Hindlimb muscle (tissue), 1 donor: ENCODE measurements at places on chromosomes 1 and 21.

DNA sequence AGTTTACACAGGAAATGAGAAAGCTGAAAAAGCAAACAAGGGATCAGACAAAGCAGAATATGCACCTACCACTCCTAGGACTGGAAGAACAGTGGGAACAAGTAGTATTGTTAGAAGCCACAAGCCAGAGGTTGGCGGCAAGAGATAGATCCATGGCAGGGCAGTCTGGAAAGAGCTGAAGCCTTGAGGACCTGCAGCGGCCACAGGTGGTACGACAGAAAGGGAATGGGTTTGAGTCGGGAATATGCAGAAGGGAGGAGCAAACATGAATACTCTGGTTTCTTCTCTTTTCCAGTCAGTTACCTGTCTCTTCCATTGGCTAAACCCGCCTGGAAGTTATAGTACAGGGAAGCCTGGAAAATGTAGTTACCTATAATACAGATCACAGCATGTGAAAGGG, 3.9 kb upstream of the PCNX2 start:
- no peak for DNase-seq

GRCh38 chr1:154859786-154860155, 10.3 kb downstream of the KCNN3 start:
- DNase-seq, result no peak

DNA sequence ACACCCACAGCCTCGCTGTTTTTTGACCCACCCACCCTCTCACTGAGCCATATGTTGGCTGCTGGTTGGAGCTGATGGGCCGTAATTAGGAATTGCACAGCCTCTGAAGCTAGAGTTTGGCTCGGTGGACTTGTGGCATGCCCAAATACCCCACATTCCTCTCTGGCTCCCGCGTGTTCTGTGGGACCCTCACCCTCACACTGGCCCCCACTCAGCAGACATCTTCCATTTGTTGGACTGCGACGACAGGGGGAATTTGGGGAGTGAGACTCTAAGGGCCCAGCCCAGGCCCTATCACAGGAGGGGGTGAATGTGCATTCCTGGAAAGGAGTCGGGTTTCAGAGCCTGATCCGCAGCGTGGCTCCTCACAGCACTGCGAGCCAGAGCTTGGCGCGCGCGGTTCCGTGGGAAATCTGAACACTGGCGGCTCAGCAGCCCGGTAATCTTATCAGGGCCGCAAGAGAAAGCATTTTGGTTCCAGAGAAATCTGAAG, 5.2 kb downstream of the RCSD1 start:
- DNase-seq, result no peak

DNA sequence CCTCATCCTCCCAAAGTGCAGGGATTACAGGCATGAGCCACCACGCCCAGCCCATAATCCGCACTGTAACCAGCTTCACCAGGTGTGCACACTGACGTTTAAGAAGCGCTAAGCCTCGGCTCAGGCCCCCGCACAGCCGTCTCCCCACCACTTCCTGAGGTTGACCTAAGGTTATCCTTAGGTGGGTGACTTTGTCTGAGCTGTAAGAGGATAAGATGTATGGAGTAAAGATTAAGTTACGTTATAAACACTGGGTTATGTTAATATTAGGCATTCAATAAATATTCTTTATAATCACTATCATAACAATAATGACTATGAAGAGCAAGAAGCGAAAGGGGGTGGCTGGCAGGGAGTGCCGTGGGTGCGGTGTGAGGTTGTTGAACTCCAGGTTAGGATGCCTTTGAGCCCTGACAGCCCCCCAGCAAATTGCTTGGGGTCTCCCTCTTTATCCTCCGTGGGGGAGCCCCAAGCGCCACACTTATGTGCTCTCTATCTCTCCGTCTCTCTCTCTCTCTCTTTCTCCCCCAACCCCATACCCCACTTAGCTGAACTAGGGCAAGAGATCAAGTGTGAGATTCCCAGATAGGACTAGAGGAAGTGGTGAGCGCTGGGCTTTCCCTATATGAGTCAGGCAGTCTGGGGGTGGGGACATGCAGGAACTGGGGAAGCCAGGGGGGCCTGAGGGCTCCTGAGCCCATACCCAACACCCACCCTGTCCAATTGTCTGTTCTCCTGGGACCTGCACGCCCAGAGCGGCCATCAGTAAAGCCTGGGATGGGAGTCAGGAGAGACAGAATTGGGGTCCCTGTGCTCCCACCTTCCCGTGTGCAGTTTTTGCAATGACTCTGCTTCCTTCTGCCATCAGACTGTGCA, 7.6 kb downstream of the EFHD2 start:
- DNase-seq, result no peak

DNA sequence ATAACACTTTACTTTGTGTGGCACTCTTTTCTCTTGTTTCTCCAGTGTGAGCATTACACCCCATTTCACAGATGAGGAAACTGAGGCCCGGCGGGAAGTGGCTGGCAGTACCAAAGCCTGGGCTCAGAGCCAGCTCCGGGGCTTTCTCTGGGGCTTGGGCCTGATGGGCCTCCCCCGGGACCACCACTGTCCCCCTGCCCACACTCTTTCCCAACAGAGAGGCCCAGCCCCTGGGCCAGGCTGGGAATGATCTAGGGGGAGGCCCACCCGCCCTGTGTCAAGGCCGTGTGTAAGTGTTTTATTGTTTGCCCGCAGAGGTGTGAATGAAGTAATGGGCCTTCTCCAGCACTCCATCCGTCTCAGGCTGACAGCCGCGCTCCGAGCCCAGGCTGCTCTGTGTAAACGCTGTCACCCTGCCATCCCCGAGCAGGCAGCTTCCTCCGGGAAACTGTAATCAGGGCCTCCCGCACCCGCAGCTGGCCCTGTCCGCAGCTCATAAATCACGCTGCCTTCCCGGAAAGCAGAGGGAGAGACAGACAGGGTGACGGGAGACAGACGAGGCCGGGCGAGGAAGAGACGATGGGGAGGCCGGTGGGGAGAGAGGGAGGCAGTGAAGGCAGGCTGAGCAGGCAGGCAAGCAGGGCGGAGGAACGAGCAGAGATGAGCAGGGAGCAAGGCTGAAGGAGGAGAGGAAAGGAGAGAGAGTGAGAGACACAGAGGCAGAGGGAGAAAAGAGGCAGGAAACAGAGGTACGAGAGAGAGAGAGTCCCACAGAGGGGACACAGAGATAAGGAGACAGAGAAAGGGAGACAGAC, 109.7 kb upstream of the ZBTB40 start:
- peak; percentile 50 for DNase-seq

GRCh38 chr1:2815551-2815950, 14.1 kb upstream of the TTC34 start:
- no peak for DNase-seq

DNA sequence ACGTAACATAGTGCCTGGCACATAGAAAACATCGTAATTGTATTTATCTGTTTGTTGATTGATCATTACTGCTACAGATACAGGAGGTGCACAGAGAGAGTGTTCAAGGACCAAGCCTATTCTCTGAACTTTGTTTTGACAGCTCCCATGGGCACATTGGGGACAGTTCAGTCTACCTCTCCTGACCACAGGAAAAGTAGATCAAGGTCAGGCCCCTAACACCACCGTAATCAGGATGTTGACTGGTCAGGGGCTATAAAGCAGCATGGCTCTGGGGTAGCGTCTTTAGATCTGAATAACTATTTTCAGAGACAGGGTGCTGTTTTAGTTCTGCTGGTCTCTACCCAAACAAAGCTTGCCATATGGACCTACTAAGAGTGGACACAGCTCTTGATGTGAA, 223.1 kb upstream of the IRF2BP2 start:
- no peak for DNase-seq

GRCh38 chr1:112532064-112532463, 23.3 kb downstream of the WNT2B start:
- DNase-seq, result no peak

DNA sequence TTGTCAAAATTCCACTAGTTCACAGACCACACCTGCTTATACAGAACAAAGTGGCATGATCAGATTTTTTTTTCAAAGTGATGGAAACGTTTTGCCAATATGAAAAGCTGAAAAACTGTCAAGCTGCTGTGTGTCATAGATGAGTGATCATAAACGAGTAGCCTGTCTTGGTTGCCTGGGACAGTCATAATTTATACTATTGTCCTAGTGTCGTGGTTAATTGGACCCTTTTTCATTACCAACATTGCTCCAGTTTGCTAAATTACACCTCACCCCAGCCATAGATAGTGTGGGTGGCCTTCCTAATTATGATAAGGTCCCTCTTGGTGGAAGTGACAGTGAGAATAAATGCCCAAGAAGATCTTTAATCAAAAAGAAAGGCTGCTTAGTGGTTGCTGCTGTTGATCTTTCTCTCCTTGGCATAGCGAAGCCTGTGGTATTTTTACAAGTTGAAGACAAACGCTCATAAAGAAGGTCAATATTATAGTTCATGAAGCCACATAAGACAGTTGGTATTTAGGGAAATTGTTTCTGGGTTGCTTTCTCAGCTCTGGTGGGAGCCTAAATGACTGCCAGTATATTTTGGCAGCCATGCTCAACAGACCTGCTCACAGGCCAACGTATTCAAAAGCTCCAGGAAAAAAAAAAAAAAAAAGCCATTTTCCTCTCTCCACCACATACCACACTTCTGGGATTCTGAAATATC, 478.1 kb downstream of the PLA2G4A start:
- no peak for DNase-seq

DNA sequence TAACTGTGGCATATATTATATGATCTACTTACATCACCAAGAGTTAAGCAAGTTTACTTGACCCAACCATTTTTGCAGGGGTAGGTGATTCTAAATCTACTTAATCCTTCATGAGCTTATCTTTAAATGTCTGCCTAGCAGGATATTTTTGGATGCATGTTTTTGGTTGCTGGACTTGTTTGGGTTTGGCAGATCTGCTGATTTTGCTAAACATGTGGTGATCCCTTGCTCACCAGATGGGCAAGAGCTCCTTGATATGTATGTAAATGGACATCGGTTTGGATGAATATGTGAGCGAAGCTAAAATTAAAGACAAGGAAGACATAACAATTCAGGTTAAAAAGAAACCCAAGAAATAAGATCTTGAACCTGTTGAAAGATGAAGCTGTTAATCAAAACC, 36.7 kb downstream of the FMN2 start:
- DNase-seq, result no peak

DNA sequence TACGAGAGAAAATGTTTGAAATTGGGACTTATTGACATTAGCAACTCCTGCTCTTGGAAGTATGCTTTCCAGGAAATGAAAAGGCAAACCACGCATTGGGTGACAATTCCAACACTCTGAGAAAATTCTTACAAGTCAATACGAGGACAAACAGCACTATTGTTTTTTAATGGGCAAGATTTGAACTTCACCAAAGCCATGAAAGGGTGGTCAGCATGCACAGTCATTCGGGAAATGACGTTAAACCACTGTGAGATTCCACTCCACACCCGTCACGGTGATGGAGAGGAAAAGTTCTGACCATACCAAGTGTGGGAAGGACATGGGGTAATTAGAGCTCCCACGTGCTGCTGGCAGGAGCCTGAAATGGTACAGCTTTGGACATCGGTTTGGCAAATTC, 12.2 kb upstream of the PRXL2B start:
- DNase-seq, result no peak

DNA sequence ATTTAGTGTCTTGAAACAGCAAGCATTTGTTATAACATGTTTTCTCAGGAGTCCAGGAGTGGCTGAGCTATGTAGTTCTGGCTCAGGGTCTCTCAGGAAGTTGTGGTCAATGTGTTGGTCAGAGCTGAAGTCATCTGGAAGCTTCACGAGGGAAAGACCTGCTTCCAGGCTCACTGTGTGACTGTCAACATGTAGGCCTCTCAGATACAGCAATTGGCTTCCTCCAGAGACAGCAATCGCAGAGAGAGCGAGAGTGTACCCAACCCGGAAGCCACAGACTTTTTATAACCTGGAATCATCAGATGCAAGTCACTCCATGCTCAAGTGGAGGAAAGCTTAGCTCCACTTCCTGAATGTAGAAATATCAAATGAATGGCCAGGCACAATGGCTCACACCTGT, 40.9 kb downstream of the TNFRSF9 start:
- DNase-seq, result no peak
